ENCODE measurements at places on chromosomes 13 and 19.
A peak's percentile ranks its signal among the peaks of the same experiment; 100 is the strongest.

DNA sequence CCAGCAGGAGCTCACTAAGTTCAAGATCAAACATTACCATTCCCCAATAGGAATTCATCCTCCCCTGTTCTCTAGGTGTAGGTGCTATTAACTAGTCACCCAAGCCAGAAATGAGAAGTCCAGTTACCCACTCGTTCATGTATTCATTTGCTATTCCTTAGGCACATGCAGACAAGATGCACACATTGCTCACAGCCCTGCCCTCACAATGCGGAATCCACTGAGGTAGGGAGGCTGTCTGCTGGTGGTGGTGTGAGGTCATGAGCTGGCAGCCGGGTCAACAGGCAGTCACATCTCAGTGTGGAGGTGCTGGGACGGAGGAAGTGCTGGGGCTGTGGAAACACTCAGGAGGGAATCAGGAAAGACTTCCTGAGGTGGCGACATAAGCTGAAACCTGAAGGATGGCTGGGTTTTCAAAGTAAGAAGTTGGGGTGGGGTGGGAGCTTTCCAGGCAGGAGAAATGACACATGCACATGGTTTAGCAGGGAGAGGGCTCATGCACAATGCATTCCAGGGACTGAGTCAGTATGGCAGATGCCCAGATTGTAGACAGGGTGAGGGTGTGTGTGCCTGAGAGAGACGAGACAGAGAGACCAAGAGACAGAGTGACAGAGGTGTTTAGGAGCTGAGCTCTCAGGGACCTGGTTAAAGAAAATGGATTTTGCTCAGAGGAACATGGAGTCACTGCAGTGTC, 117.6 kb downstream of the USP12 start:
- peak; percentile 47 for DNase-seq

DNA sequence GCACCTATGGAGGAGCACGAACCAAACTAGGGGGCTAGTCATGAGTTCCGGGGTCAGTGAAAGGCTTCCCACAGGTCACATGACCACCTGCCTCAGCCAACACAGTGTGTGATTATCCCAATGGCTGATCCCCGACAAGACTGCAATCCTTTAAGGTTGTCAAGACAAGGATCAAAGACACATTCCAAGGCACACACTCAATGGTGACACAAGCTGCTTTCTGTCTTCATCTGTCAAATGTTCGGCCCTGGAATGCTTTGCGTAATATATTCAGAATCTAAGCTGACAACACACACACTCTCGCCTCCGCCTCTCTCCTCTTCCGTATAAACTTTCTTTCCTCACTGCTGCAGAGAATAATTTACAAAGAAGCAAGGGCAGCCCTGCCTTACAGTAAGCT, 11.7 kb downstream of the RANBP3 start:
- DNase-seq = no peak

DNA sequence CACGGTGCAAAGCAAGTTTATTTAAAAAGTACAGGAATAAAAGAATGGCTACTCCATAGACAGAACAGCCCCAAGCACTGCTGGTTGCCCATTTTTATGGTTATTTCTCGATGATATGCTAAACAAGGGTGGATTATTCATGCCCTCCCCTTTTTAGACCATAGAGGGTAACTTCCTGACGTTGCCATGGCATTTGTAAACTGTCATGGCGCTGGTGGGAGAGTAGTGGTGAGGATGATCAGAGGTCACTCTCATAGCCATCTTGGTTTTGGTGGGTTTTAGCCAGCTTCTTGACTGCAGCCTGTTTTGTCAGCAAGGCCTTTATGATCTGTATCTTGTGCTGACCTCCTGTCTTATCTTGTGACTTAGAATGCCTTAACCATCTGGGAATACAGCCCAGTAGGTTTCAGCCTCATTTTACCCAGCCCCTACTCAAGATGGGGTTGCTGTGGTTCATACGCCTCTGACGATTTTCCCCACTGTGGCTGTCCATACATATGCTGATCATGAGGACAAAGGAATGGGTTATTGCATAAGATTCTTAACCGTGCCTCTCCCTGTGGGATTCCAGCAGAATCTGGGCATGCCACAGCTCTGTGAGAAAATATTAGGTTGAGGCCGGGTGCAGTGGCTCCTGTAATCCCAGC, 36.9 kb upstream of the ZNF507 start:
- DNase-seq = no peak

- peak; percentile 88 for DNase-seq
Observed at GRCh38 chr19:39398297-39398864, 7.2 kb downstream of the MED29 start.

DNA sequence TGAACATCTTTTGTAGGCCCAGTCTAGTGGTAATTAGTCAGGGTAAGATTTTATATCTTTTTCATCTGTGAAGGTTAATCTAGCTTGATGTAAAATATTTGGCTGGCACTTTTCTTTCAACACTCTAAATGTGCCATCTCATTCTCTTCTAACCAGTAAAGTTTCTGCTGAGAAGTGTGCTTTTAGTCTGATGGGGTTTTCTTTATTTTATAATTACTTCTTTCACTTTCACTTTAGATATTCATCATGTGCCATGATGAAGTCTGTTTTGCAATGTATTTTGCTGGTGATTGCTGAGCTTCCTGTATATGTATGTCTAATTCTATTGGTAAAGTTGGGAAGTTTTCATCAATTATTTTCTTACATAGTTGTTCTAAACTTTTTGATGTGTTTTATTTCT, 31.9 kb downstream of the ZNF726 start:
- DNase-seq = no peak

- DNase-seq = no peak
Observed at GRCh38 chr19:29598036-29598435, 8.0 kb upstream of the POP4 start.

- DNase-seq = no peak
Observed at GRCh38 chr13:111122056-111122455, 6.9 kb downstream of the ARHGEF7 start.

GRCh38 chr13:49021953-49022352, 46.2 kb downstream of the FNDC3A start:
- no peak for DNase-seq

GRCh38 chr19:10593820-10594637, 6.9 kb upstream of the AP1M2 start:
- no peak for DNase-seq

GRCh38 chr13:77406644-77407440, 79.9 kb upstream of the MYCBP2 start:
- DNase-seq = no peak

DNA sequence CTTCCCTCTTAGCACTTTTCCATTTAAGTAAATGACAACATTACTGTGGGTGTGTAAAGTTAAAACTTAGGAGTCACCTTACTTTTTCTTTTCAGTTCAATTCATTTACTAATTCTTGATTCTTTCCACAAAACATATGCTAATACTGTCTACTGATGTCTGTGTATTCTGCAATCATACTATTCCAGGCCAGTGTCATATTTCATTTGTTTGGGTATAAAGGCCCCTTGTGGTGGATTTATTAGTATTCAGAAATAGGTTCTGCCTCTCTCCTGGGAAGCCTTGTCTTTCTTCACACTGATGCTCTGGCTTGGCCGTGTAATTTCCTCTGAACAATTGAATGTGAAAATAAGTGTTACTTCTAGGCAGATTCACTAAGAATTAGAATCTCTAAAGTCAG, 621.9 kb upstream of the SPRY2 start:
- DNase-seq = no peak
